Coronary artery (tissue), 2 donors: ENCODE measurements at places on chromosomes 16 and 17.

DNA sequence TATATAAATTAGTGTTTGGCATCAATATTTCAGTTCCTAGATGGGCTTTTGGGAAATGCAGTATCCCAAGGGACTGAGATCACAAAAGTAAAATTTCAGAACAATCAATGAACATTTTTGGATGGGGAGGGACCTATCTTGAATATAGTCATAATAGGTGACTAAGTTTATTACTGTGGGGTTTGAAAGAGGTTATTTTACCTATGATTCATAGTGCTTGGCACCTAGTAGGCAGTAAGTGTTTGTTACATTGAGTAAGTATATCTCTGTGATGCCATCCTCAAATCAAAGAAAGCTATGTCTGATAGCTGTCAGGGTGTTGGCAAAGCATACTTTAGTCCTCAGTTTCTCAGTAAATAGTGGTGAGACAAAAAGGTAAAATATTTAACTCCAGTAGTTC is 36.9 kb downstream of the ZNF207 start:
- DNase-seq: no peak

DNA sequence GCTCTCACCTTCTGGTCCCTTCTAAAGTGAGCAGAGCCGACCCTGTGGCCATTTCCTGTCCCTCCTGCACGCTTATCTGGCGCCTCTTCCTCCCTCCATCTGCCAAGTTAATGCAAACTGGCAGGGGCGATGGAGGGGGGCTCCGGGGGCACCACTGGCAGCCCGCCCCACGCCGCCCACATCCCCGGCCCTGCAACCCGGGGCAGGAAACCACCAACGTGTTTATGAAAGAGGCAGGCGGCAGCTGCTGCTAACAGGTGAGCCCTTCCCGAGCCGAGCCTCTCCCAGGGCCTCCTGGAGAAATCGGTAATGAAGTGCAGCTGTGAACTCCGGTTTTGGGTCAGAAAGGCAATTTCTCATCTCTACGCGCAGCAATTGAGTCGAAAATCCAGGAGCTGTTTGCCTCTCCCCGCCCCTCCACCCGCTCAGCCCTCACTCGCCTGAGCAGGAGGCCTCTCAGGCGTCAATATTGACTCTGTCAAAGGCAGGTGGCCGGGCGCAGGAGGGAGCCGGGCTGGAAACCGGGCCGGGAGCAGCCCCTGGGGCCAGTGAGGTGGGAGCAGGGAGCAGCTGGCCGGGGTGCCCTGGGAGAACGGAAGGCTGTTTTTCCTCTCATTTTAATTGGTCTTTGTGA is 164.4 kb upstream of the GSE1 start:
- no peak for DNase-seq

GRCh38 chr17:10775058-10775457 is 28.8 kb downstream of the TMEM238L start:
- no peak for DNase-seq

DNA sequence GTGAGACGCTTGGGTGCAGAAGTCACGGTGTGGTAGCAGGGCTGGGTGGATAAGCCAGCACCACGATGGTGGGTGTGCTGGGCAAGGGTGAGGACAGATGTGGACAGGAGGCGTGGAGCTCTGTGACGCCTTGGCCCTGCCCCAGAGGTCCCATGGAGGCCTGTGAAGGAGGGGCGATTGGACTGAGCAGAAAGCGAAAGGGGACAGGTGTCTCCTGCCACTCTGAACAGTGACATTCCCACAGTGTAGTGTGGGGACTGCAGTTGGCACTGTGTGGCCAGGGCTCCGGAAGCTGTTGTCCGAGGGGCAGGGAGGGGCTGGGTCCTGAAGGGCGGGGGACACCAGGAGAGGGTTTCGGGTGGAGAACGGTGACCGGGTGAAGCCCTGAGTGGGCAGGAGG is 7.3 kb downstream of the TBC1D24 start:
- no peak for DNase-seq

DNA sequence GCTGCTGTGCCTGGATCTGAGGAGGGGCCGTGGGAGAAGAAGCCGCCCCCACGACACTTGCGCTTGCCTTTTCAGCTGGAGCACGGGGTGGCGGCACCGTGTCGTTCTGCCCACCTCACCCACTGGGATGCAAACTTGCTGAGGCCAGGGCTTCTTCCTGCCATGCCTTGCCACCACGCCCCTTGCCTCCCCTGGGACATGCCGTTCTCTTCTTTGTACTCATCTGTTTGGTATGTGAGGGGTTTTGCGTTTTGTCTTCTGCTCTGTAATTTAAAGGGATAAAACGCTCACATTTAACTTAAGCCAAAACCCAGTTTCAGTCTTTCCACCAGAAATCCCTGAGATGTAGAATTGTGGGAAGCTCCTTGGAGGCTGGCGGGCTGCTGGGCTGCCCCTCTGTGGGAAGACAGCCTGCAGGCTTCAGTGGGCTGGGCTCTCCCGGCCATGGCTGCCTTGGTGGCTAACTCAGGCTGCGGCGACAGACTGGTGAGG is 180.2 kb downstream of the RPTOR start:
- DNase-seq: no peak

DNA sequence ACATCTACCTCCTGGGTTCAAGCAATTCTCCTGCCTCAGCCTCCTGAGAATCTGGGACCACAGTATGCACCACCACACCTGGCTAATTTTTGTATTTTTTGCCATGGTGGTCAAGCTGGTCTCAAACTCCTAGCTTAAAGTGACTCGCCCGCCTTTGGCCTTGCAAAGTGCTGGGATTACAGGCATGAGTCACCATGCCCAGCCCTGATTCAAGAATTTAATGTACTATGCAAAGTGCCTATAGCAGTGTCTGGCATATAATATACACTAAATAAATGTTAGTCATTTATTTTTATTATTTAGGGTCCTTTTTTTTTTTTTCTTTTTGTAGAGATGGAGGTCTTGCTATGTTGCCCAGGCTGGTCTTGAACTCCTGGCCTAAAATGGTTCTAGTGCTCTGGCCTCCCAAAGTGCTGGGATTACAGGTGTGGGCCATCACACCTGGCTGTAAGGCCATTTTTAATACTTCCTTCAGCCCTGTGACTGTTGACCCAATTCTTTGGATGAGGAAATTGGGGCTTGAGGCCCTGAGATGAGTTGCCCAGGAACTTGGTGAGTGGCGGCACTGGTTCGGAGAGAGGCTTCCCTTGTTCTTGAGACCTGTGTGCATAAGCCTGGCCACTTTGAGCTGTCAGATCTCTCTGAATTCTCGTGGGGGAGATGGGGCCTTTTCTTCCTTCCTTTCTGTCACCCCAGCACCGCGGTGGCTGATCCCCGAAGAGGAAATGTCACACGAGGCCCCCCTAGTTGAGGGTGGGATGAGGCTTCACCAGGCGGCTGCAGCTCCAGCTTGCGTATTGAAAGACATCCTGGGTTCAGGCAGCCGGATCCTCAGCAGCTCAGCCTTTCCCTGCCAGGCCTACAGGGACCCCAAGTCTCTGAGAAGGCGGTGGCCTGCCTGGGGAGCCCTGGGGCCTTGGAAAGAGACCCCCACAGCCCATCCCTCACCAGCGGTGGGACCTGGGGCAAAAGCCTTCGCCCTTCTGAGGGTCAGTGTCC is 38.7 kb downstream of the LAT start:
- DNase-seq: no peak

- no peak for DNase-seq
These were observed 2.4 kb downstream of the APOBR start for GRCh38 chr16:28496844-28497243.

GRCh38 chr17:46818316-46818928 is at the start of gene WNT3:
Gene WNT3, minus strand, starts transcription at chr17:46818692. Its CDS starts 95 bp downstream, at chr17:46818597.
- no peak for DNase-seq

- no peak for DNase-seq
These were observed 23.0 kb downstream of the CDH13 start for GRCh38 chr16:82649766-82650165.

DNA sequence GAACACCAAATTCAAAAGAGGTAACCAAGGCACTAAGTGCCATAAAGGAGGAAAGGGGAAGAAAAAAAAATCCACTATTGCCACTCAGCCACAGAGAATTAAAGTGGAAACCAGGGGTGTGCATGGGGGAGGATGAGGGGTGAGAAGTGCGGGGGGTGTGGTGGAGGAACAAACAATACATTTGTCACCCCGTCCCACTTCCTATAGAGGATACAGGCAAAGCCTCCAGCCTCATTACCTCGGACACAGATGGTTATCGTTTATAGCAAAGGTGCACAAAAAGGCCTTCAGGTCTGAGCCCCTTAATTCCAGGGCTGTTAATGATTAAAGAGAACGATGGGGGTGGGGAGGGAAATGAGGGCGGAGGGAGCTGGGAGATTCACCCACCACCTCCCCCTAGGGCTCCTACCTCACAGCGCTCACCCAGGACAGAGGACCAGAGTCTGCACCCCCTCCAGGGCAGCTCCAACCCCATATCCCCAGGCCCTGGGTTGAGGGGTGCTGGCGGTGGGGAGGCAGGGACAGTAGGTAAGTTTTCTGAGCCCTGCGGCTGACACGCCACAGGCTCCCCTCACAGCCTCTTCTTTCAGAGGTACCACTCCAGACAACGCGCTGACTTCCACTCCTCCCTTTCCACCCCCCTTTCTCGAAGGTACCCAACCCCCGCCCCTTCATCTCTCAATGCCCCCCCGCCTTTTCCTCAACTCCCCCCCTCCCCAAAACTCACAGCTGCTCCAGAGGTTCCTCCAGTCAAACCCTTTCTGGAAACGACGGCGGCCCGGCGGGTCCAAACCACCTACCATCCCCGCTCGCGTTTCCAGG is 470 bp downstream of the DCUN1D3 start:
- DNase-seq: peak; percentile 83

DNA sequence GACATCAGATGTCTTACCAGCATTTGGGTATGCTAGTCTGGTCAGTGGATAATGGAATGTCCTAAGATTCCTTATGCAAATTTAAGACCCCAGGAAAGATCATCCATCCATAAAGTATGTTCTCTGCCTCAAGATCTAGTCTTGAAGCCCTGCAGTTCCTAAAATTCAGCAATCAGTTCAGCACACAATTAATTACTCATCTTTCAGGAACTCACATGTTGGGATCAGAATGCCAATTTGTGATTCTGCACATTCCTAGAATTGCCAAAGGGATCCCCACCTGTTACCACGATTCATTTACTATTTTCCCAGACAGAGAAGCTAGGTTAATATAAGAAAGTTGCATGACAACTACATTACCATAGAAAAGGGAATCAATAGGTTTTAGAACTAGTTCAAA is 3.2 kb downstream of the OR2C1 start:
- no peak for DNase-seq

- no peak for DNase-seq
These were observed 38.4 kb downstream of the ABAT start for GRCh38 chr16:8712589-8713361.

- DNase-seq: no peak
These were observed 65.8 kb downstream of the RGS9 start for GRCh38 chr17:65202844-65203571.

DNA sequence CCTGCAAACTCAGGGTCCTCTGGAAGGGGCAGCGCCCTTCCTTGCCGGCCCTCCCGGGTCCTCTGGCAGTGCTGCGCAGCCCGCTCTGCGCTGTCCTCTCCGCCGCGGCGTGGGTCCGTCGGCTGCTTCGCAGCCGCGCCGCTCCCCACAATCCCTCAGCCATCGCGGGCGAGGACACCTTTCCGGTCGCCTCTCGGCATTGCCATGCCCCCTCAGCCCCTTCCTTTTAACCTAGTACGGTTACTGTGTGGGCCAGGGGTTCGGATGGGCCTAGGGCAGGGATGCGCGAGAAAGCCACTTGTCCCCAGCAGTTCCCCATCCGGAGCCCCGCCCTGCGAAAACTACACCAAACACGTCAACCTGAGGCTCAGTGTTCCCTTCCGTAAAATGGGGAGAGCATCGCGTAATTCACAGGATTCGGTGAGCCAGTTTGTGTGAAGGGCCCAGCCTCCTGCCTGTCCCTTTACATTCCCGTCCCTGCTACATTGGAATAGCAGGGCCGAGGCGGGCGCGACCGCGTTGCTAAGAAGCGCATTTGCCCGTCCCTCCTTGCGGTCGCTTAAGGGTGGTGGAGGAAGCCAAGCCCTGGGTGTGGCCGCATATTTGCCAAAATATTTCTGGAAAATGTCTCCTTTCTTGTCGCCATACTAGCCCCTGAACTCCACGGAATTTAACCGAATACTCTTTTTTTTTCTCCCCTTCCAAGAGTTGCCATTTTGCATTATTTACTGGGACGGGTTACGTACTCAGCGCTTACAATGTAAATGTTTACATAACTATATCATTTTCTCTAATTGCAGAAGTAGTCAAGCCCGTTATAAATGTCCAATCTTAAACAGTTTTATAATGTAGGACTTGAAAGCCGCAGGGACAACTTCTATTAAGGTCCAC is 13.2 kb downstream of the COPZ2 start:
- DNase-seq: no peak

GRCh38 chr16:83472776-83473501 is 334.8 kb upstream of the HSBP1 start:
- no peak for DNase-seq

DNA sequence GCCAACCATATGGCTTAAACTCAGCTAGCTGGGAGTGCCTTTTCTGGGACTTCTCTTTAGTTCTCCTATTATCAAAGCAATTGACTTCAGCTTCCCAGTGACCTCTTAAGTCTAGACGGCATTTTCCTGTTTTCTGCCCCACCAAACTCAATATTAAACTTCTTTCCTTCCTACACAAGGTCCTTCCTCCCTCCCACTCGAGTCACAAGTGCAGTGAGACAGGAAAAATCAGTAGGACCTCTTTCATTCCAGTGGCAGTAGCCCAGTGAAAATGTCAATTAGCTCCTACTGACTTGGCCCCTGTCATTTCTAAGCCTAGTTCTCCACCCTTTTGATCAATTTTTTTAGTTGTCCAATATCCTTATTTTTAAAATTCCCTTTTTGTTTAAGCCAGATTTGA is 9.6 kb upstream of the NACA2 start:
- DNase-seq: no peak

- DNase-seq: peak; percentile 69
These were observed 559 bp upstream of the NXPH3 start for GRCh38 chr17:49574945-49575678.

GRCh38 chr16:89038221-89038721 is 55.4 kb upstream of the ACSF3 start:
- no peak for DNase-seq

DNA sequence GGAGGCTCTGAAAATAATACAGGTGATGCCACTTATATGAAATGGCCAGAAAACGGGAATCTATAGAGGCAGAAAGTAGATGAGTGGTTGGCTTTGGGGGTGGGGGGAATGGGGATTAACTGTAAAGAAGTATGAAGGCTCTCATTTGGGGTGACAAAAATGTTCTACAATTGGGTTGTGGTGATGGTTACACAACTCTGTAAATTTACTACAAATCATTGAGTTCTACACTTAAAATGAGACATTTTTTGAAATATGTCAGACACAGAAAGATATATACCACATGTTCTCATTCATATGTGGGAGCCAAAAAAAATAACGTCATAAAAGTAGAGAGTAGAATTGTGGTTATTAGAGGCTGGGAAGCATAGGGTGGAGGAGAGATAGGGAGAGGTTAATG is 25.7 kb downstream of the ARHGAP17 start:
- DNase-seq: peak; percentile 16

DNA sequence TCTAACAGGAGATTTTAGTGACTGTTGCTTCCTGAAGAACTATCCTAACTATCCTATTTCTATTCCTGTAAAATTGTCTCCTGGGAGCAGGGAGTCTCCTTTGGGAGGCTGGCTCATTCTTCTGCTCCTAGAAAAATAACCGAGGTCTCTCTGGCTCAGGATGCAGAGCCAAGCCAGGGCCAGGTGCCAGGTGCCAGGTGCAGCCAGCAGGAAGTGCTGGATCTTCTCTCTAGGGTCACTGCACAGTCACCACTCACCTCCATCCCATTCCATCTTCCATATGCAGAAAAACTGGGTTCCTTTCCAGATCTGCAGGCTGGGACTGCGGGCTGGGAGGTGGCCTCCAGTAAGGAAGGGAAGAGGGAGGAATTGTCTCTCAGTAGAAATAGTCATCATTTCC is 3.8 kb upstream of the TMC7 start:
- no peak for DNase-seq

GRCh38 chr17:59366040-59366757 is 34.7 kb downstream of the YPEL2 start:
- no peak for DNase-seq
